ENCODE measurements at places on chromosomes 11 and 22.

- DNase-seq = no peak
- peaks cover 11% of the 10 kb centered on the region for H3K36me3 ChIP-seq
- H3K4me1 ChIP-seq = peaks cover 26% of the 10 kb centered on the region
- peak overlapping the region; percentile 100 for H3K4me3 ChIP-seq
- peaks cover 7% of the 10 kb centered on the region for H3K27me3 ChIP-seq
Measured at GRCh38 chr11:116786326-116786725, 1.5 kb downstream of the ZPR1 start.

DNA sequence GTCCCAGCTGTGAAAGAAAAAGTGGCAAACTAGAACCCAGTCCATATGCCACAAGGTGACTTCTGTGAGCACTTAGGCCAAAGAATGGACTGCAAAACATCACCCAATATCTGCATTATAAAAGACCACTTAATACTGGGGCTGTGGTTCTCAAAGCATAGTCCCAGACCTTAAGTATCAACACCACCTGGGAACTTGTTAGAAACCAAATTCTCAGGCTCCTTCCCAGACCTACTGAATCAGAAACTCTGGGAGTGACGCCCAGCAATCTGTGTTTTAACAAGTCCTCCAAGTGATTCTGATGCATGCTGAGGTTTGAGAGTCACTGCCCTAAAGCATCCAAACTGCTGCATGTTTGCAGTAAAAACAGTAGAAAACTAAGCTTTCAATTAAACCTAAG, 81.3 kb downstream of the SERGEF start:
- peaks cover 5% of the 10 kb centered on the region for H3K36me3 ChIP-seq
- peaks cover 28% of the 10 kb centered on the region for H3K4me1 ChIP-seq
- H3K27me3 ChIP-seq = no peaks in the 10 kb centered on the region

GRCh38 chr11:68946416-68947090, 34.2 kb downstream of the MRGPRD start:
- no peaks in the 10 kb centered on the region for H3K36me3 ChIP-seq
- H3K27me3 ChIP-seq = peaks cover 3% of the 10 kb centered on the region
- peaks cover 26% of the 10 kb centered on the region for H3K4me1 ChIP-seq
- no peak overlapping the region for H3K4me3 ChIP-seq
- H3K27ac ChIP-seq = no peak overlapping the region
- no peak for DNase-seq

GRCh38 chr11:46352063-46352841, 5.0 kb downstream of the DGKZ start:
- H3K27ac ChIP-seq = no peak overlapping the region
- peak; percentile 72 for DNase-seq
- peaks cover 36% of the 10 kb centered on the region for H3K4me1 ChIP-seq
- H3K4me3 ChIP-seq = no peak overlapping the region
- H3K36me3 ChIP-seq = no peaks in the 10 kb centered on the region

GRCh38 chr22:35419756-35420155, 19.8 kb downstream of the MCM5 start:
- H3K36me3 ChIP-seq = peaks cover 12% of the 10 kb centered on the region
- no peak overlapping the region for H3K4me3 ChIP-seq
- no peak for DNase-seq
- peaks cover 2% of the 10 kb centered on the region for H3K4me1 ChIP-seq
- H3K27ac ChIP-seq = peak overlapping the region; percentile 57
- no peaks in the 10 kb centered on the region for H3K27me3 ChIP-seq

DNA sequence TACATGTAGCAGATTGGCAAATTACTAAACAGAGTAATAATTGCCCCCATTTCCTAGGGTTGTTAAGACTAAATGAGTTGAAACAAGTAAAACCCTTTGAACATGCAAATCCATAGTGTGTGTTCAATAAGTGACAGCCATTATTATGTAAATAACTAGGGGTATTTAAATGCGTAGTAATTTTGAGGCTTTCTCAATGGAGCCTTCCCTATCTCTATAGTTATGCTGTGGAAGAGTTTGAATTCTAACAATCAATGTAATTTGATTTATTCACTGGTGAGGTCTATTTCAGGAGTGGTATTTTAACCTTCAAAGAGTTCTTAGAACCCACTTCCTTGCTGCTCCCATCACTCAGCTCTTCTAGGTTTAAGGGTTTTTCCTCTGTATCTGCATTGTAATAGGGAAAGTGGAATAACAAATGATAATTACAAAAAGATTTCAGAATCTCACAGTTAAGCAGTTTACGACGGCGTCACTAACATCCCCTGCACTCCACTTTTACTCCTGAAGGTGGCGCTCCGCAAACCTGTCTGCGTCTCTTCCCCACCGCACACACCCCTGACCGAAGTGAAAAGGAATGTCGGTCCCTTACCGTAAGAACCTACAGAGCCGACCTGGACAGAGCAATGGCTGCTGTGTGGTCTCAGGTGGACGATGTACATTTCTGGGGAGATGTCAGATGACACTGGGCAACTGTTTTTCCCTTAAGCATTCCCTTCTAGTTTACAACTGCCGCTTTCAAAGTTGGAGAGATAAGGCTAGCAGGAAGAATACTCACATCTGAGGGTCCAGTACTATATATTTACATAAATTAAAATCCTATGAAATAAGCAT, 80.8 kb downstream of the ZC3H12C start:
- H3K27me3 ChIP-seq = no peaks in the 10 kb centered on the region
- H3K4me1 ChIP-seq = peaks cover 34% of the 10 kb centered on the region
- H3K36me3 ChIP-seq = no peaks in the 10 kb centered on the region
- peak; percentile 76 for DNase-seq
- no peak overlapping the region for H3K4me3 ChIP-seq

DNA sequence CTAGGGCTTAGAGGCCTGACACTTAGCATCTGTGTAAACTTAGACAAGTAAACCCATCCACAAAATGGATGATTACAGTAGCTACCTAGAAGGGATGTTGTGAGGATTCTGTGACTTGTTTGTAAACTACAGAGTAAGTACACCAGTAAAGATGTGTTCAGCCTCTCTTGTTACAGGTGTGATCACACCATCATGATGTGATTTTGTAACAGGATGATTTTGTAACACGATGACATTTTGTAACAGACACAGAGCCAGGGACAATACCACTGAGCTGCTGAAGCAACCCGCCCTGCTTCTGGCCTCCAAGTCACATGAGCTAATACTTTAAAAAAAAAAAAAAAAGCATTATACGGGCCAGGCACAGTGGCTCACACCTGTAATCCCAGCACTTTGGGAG, 17.0 kb downstream of the FADD start:
- H3K36me3 ChIP-seq = no peaks in the 10 kb centered on the region
- DNase-seq = no peak
- H3K27ac ChIP-seq = no peak overlapping the region
- peaks cover 19% of the 10 kb centered on the region for H3K27me3 ChIP-seq
- no peaks in the 10 kb centered on the region for H3K4me1 ChIP-seq

DNA sequence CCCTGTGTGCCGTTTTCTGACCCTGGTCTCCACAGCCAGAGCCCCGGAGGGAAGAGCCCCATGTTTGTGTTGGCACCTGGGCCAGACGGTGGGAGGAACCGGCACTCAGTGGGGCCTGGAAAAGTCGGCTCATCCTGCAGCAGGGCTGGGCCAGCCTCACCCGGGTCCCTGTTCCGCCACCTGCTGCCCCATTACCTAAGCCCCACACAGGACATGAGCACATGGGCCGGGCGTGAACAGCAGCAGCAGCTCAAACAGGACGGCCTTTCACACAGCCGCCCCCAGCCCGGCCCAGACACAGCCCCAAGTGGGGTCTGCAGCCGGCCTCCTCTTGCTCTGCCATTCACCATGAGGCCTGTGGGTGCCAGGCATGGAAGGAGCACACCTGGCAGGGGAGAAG, 302.4 kb downstream of the MN1 start:
- no peak for DNase-seq
- H3K27ac ChIP-seq = no peak overlapping the region
- peaks cover 36% of the 10 kb centered on the region for H3K4me1 ChIP-seq
- H3K36me3 ChIP-seq = no peaks in the 10 kb centered on the region
- H3K27me3 ChIP-seq = peaks cover 6% of the 10 kb centered on the region

- no peaks in the 10 kb centered on the region for H3K27me3 ChIP-seq
- H3K4me3 ChIP-seq = no peak overlapping the region
- H3K4me1 ChIP-seq = peaks cover 42% of the 10 kb centered on the region
- H3K36me3 ChIP-seq = peaks cover 6% of the 10 kb centered on the region
- no peak overlapping the region for H3K27ac ChIP-seq
Measured at GRCh38 chr11:96035740-96036078, 111.8 kb upstream of the MTMR2 start.

- no peak for DNase-seq
- no peaks in the 10 kb centered on the region for H3K27me3 ChIP-seq
- no peak overlapping the region for H3K4me3 ChIP-seq
- no peak overlapping the region for H3K27ac ChIP-seq
- H3K36me3 ChIP-seq = no peaks in the 10 kb centered on the region
- peaks cover 23% of the 10 kb centered on the region for H3K4me1 ChIP-seq
Measured at GRCh38 chr22:17957693-17958092, 66.7 kb downstream of the MICAL3 start.

- H3K27ac ChIP-seq = no peak overlapping the region
- H3K4me3 ChIP-seq = no peak overlapping the region
- no peaks in the 10 kb centered on the region for H3K27me3 ChIP-seq
Measured at GRCh38 chr11:121488170-121488569, 35.4 kb upstream of the SORL1-AS1 start.

- H3K4me3 ChIP-seq = no peak overlapping the region
- H3K27me3 ChIP-seq = peaks cover 8% of the 10 kb centered on the region
- peaks cover 4% of the 10 kb centered on the region for H3K4me1 ChIP-seq
- H3K36me3 ChIP-seq = no peaks in the 10 kb centered on the region
- DNase-seq = no peak
Measured at GRCh38 chr11:69943066-69943465, 123.8 kb upstream of the FGF3 start.

DNA sequence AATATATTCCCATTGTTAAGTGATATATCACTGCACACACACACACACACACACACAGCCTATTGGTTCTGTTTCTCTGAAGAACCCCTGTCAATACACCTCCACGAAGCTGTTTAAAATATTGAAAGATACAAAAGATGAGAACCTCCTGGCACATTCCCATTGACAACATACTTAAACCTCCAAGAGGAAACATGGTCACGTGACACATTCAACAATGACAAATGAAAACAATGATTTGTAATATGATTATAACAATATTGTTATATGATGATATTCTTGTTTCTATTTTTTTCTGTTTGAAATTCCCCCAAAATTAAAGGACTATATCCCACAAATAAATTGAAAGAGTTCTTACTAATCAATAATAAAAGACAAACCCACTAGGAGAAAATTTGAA, 1344.9 kb downstream of the BRD1 start:
- H3K27ac ChIP-seq = no peak overlapping the region
- no peak overlapping the region for H3K4me3 ChIP-seq
- no peak for DNase-seq
- peaks cover 5% of the 10 kb centered on the region for H3K4me1 ChIP-seq
- H3K36me3 ChIP-seq = no peaks in the 10 kb centered on the region

GRCh38 chr11:267491-267994, 10.7 kb upstream of the NLRP6 start:
- no peaks in the 10 kb centered on the region for H3K36me3 ChIP-seq
- H3K27ac ChIP-seq = peak overlapping the region; percentile 81
- no peak overlapping the region for H3K4me3 ChIP-seq

- H3K27ac ChIP-seq = no peak overlapping the region
- H3K36me3 ChIP-seq = peaks cover 2% of the 10 kb centered on the region
- H3K4me3 ChIP-seq = no peak overlapping the region
- H3K4me1 ChIP-seq = peaks cover 38% of the 10 kb centered on the region
- DNase-seq = no peak
- no peaks in the 10 kb centered on the region for H3K27me3 ChIP-seq
Measured at GRCh38 chr11:19867064-19867463, 154.4 kb downstream of the NAV2 start.

DNA sequence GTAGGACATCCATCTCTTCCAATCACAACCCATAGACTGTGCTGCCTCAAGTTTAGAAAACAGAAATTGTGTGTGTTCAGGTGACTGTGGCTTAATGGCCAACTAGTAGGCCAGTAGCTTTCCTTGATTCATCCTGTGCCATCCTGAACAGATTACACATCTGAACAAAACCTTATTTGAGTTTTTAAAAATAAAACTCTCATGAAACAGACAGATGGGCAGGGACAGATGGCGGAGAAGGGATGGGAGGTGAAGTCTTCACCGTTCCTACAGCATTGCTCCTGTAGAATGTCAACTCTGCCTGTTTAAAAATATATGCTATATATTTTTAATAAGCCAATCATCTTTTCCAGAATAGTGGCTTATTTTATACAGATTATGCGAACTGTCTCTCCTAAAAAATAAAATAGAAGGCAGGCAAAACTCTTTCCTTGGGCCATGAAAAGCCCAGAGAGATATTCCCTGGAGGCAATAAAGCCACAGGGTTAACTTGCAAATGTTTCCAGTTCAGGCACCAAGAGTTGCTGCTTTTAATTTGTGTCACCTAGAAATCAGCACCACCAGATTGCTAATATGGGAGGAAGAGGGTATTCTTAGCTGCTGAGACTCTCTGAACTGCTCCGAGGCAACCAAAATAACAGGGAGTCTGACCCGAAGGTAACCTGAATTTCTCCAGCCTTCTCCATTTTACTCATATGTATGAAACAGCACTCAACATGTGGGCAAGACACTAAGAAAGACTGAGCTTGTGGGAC, 861.2 kb downstream of the OPCML start:
- H3K4me3 ChIP-seq = no peak overlapping the region
- H3K36me3 ChIP-seq = no peaks in the 10 kb centered on the region
- H3K4me1 ChIP-seq = peaks cover 4% of the 10 kb centered on the region
- no peaks in the 10 kb centered on the region for H3K27me3 ChIP-seq

GRCh38 chr11:3086114-3086513, 28.9 kb upstream of the CARS1 start:
- no peaks in the 10 kb centered on the region for H3K27me3 ChIP-seq
- no peaks in the 10 kb centered on the region for H3K36me3 ChIP-seq
- peak overlapping the region; percentile 41 for H3K4me3 ChIP-seq
- no peak for DNase-seq
- H3K4me1 ChIP-seq = no peaks in the 10 kb centered on the region
- H3K27ac ChIP-seq = no peak overlapping the region

GRCh38 chr22:24775769-24776492, 1.4 kb upstream of the PIWIL3 start:
- H3K4me3 ChIP-seq = no peak overlapping the region
- H3K4me1 ChIP-seq = no peaks in the 10 kb centered on the region
- H3K27me3 ChIP-seq = peaks cover 2% of the 10 kb centered on the region
- no peaks in the 10 kb centered on the region for H3K36me3 ChIP-seq
- no peak overlapping the region for H3K27ac ChIP-seq

- DNase-seq = peak; percentile 100
- H3K4me3 ChIP-seq = peak overlapping the region; percentile 88
- no peaks in the 10 kb centered on the region for H3K36me3 ChIP-seq
- no peaks in the 10 kb centered on the region for H3K27me3 ChIP-seq
- H3K4me1 ChIP-seq = peaks cover 29% of the 10 kb centered on the region
- H3K27ac ChIP-seq = peak overlapping the region; percentile 95
Measured at GRCh38 chr11:73307323-73308002, 613 bp upstream of the ARHGEF17 start.

GRCh38 chr11:46239801-46240061, 37.7 kb upstream of the CREB3L1 start:
- DNase-seq = no peak
- H3K4me3 ChIP-seq = peak overlapping the region; percentile 82
- peaks cover 46% of the 10 kb centered on the region for H3K27me3 ChIP-seq
- no peak overlapping the region for H3K27ac ChIP-seq
- peaks cover 52% of the 10 kb centered on the region for H3K4me1 ChIP-seq
- H3K36me3 ChIP-seq = no peaks in the 10 kb centered on the region

GRCh38 chr11:19553683-19554333, 158.8 kb upstream of the NAV2 start:
- H3K4me3 ChIP-seq = no peak overlapping the region
- H3K27me3 ChIP-seq = no peaks in the 10 kb centered on the region
- peak; percentile 93 for DNase-seq

- no peaks in the 10 kb centered on the region for H3K27me3 ChIP-seq
- H3K4me3 ChIP-seq = no peak overlapping the region
- H3K4me1 ChIP-seq = peaks cover 10% of the 10 kb centered on the region
- no peak for DNase-seq
- no peak overlapping the region for H3K27ac ChIP-seq
Measured at GRCh38 chr11:128189823-128190222, 397.5 kb downstream of the ETS1 start.

Data from neural crest cell (in vitro differentiated cells).